C1 segment of cervical spinal cord (tissue), 14 donors: ENCODE measurements at places on chromosomes 12 and 14.

DNA sequence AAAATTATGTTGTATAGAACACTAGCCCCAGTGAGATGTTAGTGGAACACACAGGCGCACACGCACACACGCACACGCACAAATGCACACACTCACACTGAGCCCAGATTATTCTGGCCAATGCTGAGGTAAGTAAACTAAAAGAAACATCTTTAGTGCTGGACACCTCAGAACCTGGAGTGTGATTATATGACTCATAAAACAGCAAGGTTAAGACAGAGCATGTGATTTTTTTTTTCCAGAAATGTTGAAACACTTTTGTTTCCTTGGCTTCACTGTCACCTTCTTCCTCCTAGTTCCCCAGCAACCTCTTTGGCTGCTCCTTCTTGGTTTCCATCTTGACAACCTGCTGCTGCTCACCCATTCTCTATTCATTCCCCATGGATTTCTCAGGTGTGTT, 141.0 kb upstream of the ALG10B start:
- DNase-seq, result no peak

DNA sequence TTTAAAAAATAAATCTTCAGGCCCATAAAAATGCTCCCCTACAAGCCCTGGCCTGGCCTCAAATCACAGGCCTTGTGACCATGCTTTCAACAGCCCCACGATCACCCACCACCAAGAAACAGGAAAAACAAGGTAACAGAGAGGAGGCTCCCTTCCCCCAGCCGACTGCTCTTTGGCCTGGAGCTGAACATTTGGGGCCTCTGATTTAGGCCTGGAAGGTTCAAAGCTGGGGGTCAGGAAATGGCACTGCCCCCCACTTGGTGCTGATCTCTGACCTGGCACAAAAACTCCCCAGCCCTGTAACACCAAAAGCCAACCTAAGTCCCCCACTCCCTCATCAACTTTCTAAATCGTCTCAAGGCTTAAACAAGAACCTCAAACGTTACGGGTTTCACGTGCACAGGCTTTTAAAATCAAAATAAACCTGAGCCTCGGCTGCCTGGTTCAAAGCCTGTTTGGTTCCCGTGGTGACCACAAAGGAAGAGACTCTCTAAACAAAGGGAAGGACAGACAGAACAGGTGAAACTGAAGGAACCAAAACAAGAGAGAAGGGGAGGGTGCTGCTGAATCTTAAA, 9.0 kb downstream of the ACTN1 start:
- DNase-seq, result no peak

- DNase-seq, result no peak
Observed at GRCh38 chr12:46358791-46359666, 13.5 kb downstream of the SLC38A2 start.

GRCh38 chr14:55964821-55965220, 153.4 kb upstream of the PELI2 start:
- DNase-seq, result no peak

DNA sequence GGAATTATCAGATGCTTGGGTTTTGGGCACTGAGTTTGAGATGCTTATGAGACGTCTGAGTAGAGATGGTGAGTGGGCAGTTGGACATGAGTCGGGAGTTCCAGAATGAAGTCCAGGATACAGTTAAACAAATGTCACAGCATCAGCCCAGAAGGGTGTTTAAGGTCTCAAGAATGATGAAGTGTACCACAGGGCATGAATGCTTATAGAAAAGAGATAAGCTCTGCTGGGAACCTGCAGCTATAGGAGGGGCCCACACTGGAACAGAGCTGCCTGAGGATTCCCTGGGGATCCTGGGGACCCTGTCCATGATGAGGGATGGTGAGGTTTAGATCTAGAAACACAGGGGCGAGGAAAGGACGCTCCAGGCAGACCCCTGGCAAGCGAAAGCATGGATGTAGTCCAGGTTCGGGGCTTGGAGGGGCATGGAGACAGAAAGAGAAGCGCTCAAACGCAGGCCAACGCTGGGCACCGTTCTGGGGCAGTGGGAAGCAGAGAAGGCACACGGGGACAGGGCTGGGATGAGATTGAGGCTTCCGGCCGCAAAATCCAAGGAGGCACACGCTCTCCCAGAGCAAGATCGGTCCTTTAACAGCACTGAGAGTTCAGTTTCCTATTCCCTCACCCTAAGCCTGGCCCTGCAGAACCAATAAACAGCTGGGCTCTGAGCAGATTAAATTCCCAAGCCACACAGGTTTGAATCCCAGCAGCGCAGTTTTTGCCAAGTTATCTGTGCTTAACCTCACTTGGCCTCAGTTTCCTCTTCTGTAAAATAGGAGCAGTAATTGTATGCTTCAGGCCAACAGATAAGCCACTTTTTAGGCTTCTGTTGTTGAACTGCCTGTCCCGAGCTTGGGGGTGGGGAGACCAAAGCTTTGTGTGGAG, 52.9 kb downstream of the EID3 start:
- DNase-seq, result no peak

GRCh38 chr14:33700052-33700451, 250.8 kb downstream of the EGLN3 start:
- no peak for DNase-seq

GRCh38 chr14:36241183-36241582, 64.7 kb upstream of the PTCSC3 start:
- no peak for DNase-seq

GRCh38 chr14:31986405-31986804, 90.7 kb upstream of the ARHGAP5 start:
- DNase-seq, result no peak
